NCI-H2081 treated with DMSO at 0.1 percent for 48 hours (cell line): ENCODE measurements at places on chromosomes 5 and 9.

DNA sequence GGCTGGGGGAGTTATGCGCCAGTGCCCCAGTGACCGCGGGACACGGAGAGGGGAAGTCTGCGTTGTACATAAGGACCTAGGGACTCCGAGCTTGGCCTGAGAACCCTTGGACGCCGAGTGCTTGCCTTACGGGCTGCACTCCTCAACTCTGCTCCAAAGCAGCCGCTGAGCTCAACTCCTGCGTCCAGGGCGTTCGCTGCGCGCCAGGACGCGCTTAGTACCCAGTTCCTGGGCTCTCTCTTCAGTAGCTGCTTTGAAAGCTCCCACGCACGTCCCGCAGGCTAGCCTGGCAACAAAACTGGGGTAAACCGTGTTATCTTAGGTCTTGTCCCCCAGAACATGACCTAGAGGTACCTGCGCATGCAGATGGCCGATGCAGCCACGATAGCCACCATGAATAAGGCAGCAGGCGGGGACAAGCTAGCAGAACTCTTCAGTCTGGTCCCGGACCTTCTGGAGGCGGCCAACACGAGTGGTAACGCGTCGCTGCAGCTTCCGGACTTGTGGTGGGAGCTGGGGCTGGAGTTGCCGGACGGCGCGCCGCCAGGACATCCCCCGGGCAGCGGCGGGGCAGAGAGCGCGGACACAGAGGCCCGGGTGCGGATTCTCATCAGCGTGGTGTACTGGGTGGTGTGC is at the start of gene RXFP3:
RXFP3 (plus strand) TSS at position 6 of the 636 bp plus-strand sequence; CDS start at position 361, 355 bp downstream.
- no peak for DNase-seq

DNA sequence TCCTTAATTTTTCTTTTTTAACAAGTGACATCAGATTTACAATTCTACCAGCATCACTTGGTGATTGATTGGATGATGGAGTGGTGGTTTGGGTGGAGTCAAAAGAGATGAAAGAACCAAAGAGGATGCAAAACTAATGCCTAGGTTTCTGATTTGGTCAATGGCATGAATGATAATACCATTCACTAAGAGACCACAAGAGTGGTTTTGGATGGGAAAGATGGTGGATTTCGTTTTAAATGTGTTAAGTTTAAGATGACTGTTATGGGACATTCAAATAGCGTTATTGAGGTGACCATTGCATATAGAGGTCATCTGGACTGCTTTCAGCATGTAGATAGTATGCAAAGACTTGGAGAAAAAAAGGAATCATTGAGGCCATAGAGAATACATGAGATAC is 3.6 kb downstream of the SMC5 start:
- no peak for DNase-seq

- DNase-seq, result no peak
Measured at GRCh38 chr5:177128551-177128981, 5.0 kb upstream of the NSD1 start.

- no peak for DNase-seq
Measured at GRCh38 chr9:29212397-29213387, 1639.4 kb upstream of the C9orf72 start.

DNA sequence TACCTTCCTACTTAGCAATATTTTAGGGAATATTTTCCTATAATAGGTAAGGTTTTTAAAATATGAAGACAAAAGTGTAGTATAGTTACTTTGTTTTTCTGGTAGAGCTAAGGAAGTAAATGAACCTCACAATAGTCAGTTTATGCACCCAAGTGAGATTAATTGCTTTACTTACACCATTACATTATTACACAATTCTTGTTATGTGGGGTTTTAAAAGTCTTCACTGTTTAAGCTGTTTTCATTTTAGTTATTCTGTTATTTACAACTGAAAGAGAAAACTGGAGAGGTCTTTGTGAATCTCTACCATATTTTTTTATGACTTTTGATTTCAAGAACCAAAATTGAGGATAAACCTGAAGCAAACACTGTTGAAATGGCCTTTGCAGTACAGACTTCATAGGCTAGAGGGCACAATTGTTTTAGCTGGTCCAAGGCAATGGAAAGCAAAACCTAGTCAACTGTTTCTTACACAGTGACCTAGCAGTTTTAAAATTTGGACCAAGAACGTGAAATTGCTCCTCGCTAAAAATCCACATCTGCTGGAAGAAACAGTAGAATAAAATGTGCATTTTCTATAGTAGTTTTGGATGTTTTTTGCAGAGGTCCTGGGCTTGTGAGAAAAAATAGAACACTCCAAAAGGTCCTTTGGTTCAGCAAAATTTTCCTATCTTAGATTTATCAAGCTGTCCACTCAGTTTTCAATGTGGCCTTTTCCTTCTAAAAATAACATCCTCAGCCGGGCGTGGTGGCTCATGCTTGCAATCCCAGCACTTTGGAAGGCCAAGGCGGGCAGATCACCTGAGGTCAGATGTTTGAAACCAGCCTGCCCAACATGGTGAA is 66.4 kb upstream of the FER start:
- DNase-seq, result no peak

- DNase-seq, result no peak
Measured at GRCh38 chr9:3150074-3150473, 306.2 kb upstream of the PUM3 start.

DNA sequence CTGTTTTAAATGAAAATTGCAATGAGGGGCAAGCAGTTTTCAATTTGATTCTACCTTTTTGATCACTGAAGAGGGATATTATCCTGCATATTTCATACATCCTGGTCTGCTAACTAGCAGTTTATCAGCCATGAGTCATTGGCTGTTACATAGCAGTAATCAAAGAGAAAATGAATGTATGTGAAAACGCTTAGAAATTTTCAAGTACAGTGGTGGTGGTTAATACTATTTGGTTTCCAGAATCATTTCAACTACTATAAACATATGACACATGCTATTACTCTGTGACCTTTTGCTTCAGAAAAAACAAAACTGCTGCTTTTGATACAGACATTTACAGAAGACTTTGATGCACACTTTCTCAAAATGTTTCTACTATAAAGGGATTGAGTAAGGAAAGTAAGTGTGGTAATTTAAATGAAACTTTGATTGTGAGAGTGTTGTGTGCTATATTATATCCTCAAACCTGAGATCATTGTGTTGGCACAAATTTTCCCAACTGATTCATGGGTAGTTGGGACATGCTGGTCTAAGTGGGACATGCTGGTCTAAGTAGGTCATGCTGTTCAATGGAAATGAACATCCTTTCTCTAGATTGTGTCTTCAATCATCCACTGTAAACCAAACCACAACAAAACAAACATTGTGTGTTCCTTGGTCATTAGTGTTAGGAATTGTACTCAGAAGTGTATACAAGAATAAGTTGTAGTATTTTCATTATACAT is 5.1 kb downstream of the RNF14 start:
- DNase-seq, result no peak

- no peak for DNase-seq
Measured at GRCh38 chr9:7209990-7210389, 452.2 kb downstream of the KDM4C start.

- no peak for DNase-seq
Measured at GRCh38 chr9:77554586-77555105, 93.5 kb downstream of the GNA14 start.

- no peak for DNase-seq
Measured at GRCh38 chr9:98606730-98607129, 102.0 kb downstream of the GABBR2 start.

GRCh38 chr5:69493396-69494133 is 975 bp downstream of the OCLN start:
- DNase-seq, result no peak

GRCh38 chr9:133640580-133641395 is 4.6 kb downstream of the DBH start:
- no peak for DNase-seq

- no peak for DNase-seq
Measured at GRCh38 chr5:13941468-13941867, 3.0 kb downstream of the DNAH5 start.

DNA sequence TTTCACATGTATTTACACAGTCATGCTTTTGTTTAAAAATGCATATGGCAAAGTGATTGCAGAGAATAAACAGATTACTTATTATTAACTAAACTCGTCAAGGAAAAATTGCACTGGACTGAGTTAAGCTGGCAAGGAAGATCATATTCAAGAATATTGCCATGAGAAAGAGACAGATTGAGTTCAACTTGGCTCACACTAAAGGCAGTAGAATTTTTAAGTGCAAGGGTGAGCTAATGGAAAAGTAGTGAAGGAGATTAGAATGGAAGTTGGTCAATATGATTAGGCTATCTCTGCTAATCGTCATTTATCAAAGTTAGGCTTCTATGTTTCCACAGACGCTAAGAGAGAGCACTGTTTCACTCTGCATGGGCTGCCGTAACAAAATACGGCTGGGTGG is 557.6 kb downstream of the PRR16 start:
- no peak for DNase-seq

DNA sequence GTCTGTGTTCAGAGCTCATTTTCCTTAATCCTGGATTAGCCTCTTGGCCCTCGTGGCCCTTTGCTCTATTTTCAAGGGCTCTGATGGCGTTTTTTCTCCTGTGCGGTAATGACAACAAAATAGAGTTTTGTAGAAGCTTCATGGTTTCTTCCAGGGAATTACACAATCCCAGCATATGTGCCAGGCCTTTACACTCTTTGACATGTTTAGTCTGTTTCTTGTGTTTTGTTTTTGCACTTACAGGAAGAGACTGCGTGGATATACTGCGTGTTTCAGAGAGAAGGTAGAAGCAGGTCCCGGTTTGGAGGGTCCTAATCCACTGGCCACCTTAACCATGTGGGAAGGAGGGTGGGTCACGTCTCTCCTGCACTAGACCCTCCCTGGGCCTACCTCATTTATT is 400.2 kb upstream of the IRX4 start:
- no peak for DNase-seq

GRCh38 chr9:129242971-129243561 is 65.0 kb upstream of the IER5L start:
- no peak for DNase-seq

- DNase-seq, result no peak
Measured at GRCh38 chr5:169765176-169765996, 128.3 kb downstream of the DOCK2 start.

DNA sequence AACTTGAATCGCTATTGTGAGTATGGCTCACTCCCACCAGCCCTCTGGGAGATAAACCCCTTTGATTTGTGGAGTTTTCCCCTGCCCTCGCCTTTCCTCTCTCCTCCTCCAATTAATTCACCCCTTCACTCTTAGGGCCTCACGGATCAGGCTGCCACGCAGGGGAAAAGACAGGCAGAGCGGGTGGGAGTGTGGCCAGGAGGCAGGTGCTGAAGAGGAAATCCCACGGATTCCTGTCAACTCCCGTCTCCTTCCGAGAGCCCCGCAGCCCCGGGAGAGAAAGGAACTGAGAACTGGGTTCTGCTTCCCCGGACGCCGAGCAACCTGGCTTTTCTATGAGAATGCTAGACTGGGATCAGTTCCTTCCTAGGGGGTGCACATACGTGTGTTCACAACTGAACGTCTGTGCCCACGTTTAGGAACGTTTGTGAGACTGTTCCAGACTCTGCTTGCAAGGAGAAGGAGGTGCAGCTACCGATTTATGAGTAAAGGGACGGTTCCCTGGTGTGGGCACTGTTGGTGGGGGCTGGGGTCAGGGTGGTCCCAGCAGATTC is 314.5 kb upstream of the TLE4 start:
- DNase-seq, result no peak

- no peak for DNase-seq
Measured at GRCh38 chr5:56070851-56071465, 76.2 kb upstream of the IL6ST start.

DNA sequence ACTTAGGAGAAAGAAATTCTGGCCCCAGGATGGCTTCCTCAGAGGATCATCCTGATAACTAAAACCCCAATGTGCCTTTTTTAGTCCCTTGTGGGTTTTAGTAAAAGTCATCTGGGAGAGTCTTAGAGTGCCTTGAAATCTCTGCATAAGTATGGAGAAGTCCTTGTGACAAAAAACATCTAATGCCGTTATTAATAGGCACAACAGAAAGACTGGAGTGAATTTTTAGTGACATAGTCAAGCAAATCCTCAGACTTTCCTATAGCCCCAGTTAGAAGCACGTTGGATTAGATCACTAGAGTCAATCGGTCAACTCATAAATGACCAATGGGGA is 108.2 kb upstream of the MPDZ start:
- DNase-seq, result no peak

DNA sequence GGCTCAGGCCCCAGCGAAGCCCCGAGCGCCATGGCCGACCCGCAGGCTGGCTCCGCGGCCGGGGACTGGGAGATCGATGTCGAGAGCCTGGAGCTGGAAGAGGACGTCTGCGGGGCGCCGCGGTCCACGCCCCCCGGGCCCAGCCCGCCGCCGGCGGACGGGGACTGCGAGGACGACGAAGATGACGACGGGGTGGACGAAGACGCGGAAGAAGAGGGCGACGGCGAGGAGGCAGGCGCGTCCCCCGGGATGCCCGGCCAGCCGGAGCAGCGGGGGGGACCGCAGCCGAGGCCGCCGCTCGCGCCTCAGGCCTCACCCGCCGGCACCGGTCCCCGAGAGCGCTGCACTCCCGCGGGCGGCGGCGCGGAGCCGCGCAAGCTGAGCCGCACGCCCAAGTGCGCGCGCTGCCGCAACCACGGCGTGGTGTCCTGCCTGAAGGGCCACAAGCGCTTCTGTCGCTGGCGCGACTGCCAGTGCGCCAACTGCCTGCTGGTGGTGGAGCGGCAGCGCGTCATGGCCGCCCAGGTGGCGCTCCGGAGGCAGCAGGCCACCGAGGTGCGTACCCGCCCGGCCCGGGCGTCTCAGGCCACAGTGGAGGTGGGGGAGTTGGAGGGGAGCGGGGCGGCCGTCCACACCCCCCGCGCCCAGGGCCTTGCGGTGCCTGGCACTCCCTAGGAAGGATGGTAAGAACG is 1.6 kb downstream of the DMRT2 start:
- DNase-seq, result no peak

DNA sequence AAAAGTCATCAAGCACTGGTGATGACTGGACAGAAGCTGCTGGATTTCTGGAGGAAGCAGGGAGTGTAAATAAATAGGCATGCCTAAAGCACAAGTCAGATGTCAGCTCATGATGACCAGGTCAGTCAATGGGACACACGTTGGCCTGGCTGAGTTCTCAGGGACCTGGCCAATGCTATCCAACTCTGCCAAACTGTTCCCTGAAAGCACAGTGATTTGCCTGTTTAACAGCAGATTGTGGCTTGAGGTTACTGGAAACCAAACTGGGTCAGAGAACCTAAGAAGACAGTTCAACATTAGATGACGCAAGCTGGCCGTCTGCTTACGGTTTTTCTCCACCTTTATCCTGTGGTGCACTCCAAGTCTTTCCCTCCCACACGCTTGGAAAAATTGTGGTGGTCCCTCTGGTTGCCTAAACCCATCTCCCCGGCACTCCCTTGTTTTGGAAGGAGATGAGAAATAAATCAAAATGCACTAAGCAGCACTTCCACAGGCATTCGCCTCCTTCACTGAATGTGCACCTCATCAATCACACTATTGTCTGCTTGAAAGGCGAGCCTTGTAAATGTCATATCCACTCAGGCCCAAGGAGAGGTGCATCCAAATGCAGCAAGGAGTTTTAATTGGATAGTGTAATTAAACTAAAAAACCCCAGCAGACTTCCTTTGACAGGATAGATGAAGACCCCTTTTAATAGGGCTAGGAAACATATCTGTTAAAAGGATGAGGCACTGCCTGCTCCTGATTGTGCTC is 199.4 kb downstream of the GAPVD1 start:
- no peak for DNase-seq

GRCh38 chr5:80054682-80055081 is 19.5 kb downstream of the THBS4 start:
- DNase-seq, result no peak

- DNase-seq, result no peak
Measured at GRCh38 chr9:126989847-126990842, 75.6 kb downstream of the RALGPS1 start.
